Neural progenitor cell (in vitro differentiated cells): ENCODE measurements at places on chromosomes 7 and 10. TPM values are rescaled to one million over a fixed set of nuclear protein-coding genes. Genes with fewer than 3 reads are reported as not detected.
A peak's percentile ranks its signal among the peaks of the same experiment; 100 is the strongest.

The ZNF727 gene
- total RNA-seq: not detected in 2 replicates

- no peak overlapping the region for H3K27ac ChIP-seq
- no peak overlapping the region for H3K4me3 ChIP-seq
- no peaks in the 10 kb centered on the region for H3K4me1 ChIP-seq
- H3K27me3 ChIP-seq: no peaks in the 10 kb centered on the region
- no peak for DNase-seq
These were observed 67.7 kb upstream of the NEUROD6 start for GRCh38 chr7:31408140-31408729.

The SPAM1 gene
- total RNA-seq: not detected in 2 replicates

The SP8 gene
- total RNA-seq: 19.8 and 60.7 TPM in 2 replicates

- no peaks in the 10 kb centered on the region for H3K27me3 ChIP-seq
- DNase-seq: peak; percentile 34
- no peaks in the 10 kb centered on the region for H3K36me3 ChIP-seq
- no peak overlapping the region for H3K27ac ChIP-seq
- peak overlapping the region; percentile 94 for H3K4me3 ChIP-seq
- H3K4me1 ChIP-seq: peaks cover 5% of the 10 kb centered on the region
These were observed 745 bp upstream of the ORAI2 start for GRCh38 chr7:102432442-102433218.

The DNAJB9 gene
- total RNA-seq: 22.1 and 26.6 TPM in 2 replicates

The HNRNPF gene
- total RNA-seq: 175 and 180 TPM in 2 replicates

DNA sequence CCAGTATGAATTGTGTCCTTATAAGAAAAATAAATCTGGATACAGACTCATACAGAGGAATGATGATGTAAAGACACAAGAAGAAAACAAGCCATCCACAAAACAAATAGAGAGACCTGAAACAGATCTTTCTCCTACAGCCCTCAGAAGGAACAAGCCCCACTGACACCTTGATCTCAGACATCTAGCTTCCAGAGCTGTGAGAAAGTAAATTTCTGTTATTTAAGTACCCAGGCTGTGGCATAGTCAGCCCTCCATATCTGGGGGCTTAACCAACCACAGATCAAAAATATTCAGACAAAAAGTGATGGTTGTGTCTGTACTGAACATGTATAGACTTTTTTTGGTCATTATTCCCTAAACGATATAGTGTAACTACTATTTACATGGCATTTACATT is 23.9 kb upstream of the ANKRD1 start:
- no peaks in the 10 kb centered on the region for H3K4me1 ChIP-seq
- H3K27ac ChIP-seq: no peak overlapping the region
- no peak for DNase-seq
- no peak overlapping the region for H3K4me3 ChIP-seq
- no peaks in the 10 kb centered on the region for H3K36me3 ChIP-seq

The FAM241B gene
- total RNA-seq: 2.6 and 4.6 TPM in 2 replicates

DNA sequence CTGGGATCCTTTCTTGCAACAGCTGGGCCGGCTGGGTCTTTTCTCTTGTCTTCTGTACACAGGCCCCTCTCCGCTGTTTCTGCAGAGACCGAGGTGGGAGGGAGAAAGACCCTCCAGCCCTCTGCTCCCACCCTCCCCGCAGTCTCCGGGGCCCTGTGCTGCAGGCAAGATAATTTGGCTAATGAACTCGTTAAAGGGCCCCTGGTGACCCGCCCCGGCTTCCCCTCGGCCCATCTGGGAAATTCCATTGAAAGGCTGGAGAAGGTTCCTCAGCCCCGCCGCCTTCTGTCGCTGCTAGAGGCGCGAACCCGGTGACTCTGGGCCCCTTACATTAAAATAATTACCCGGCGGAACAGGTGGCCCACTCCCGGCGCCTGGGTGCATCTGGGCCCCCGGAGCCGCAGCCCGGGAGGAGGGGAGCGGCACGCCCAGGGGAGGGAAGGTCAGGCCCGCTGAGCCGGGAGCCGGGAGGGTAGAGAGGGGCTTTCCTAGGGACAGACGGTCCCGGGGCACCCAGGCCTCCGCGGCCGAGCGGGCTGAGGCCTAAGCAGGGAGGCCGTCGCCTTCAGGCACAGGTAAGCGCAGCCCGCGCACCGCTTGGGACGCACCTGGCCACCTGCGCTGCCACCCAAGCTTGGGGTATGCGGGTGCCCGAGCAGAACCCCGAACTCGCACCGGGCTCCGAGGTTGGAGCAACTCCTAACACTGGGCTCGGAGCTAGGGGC is 7.3 kb upstream of the MNX1 start:
- H3K27me3 ChIP-seq: peaks cover 100% of the 10 kb centered on the region
- no peaks in the 10 kb centered on the region for H3K36me3 ChIP-seq
- H3K4me3 ChIP-seq: no peak overlapping the region
- H3K27ac ChIP-seq: no peak overlapping the region
- DNase-seq: peak; percentile 52

The TLX1 gene
- total RNA-seq: not detected in 2 replicates
